ENCODE measurements at places on chromosomes 5 and 9.

DNA sequence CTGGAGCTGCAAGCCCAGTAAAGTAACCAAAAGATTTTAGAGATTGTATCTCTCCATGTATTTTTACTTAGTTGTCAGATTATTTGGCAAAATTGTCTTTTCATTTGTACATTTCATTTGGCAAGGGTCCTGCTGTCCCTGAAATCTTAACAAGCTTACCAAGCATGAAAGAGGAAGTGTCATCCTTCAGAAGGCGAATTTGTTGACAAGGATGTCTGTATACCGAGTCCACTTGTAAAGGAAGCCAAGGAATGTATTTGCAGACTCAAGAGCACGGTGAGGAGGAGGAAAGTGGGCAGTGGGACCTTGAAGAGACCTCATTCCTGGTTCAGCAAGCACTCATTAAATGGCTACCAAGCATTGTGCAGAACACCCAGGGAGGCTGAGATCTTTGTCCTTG lies 7.5 kb upstream of the OTULINL start:
- DNase-seq, result no peak

- no peak for DNase-seq
Measured at GRCh38 chr9:6086006-6086655, 70.7 kb upstream of the RANBP6 start.

DNA sequence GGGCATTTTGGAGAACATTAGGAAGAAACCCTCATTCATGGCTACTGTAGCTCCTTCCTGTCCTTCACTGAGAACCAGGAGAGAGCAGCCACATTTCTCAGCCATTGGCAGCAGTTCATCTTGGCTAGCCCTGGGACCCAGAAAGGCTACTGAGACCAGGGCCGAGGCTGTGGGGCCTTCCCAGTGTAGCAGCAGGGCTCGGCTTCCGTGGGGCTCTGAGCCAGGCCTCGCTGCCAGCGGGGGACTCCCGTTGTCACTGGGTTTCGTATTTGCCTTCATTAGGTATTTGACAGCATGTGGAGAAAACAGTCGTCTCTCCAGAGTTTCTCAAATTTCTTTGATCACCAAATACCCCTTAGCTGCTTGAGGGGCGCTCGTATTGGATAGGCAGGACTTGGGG lies 37.3 kb upstream of the PRDM12 start:
- DNase-seq, result no peak

GRCh38 chr9:109585796-109586195 lies 87.7 kb upstream of the PTPN3 start:
- DNase-seq, result no peak

DNA sequence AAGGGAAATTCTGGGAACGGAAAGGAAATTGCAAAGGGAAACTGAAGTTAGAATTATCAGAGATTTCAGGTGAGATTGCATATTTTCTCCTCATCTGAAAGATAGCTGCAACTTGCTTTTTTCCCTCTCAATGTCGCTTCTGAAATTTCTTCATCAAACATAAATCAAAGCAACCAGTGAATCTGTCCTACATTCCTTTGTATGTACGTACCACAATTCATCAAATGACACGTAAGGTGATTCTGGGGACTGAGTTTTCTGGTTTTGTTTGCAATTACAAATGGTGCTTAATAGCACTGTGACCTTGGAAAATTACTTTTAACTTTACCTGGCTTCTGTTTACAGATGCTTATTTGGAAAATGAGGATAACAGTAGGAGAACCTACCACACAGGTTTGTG lies 21.9 kb upstream of the CNOT6 start:
- DNase-seq, result no peak

- DNase-seq, result no peak
Measured at GRCh38 chr9:4826417-4827166, 33.8 kb downstream of the RCL1 start.

DNA sequence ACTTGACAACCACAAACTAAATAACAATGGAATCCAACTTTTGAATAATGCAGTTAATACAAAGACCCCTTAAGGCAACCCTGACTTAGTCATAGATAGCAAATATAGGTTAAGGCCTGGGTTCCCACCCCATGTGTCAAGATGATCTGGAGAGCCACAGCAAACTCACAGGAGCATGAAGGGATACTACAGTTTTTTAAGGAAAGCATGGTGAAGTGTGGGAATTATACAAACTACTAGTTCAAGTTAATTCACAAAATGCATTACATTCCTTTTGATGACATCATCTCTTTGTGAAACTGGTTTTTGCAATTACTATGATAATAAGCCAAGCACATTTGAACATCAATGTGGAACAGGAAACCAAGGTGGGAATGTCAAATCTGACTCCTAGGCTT lies 50.6 kb downstream of the LHFPL2 start:
- no peak for DNase-seq

DNA sequence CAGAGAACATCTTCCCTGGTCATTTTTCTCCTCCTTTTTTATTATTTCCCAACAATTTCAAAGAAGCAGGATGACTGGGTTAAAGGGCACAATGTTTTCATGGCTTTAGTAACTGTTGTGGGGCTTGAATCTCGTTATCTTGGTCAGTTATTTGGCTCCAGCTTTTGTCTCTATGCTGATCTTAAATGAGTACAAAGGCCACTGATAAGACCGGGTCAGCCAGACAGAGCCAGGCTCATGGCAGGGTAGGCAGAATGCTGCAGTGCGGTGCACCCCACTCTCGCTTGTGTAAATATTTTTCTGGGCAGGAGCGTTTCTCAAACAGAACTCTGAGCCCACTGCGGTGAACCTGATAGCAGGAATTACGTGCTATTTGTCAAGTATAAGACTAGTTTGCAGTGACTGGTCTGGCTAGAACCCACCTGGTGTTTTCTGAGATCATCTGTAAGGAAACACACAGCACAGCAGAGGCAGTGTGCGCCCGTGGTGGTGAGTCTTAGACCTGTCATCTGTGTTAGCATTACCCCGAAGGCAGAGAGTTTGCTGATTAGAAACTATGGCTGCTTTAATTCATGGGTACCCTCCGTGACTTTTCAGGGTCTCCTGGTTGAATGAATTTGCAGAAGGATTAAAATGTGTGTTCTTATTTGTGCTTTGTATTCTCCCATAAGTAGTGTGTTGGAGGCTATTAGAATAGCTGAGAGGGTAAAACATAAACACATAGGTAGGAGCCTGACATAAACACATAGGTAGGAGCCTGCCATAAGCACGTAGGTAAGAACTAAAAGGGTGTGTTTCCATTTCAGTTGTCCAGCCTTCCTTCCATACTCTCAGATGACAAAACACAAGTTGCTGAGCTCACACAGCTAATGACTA lies 158.6 kb upstream of the DMRT1 start:
- no peak for DNase-seq

DNA sequence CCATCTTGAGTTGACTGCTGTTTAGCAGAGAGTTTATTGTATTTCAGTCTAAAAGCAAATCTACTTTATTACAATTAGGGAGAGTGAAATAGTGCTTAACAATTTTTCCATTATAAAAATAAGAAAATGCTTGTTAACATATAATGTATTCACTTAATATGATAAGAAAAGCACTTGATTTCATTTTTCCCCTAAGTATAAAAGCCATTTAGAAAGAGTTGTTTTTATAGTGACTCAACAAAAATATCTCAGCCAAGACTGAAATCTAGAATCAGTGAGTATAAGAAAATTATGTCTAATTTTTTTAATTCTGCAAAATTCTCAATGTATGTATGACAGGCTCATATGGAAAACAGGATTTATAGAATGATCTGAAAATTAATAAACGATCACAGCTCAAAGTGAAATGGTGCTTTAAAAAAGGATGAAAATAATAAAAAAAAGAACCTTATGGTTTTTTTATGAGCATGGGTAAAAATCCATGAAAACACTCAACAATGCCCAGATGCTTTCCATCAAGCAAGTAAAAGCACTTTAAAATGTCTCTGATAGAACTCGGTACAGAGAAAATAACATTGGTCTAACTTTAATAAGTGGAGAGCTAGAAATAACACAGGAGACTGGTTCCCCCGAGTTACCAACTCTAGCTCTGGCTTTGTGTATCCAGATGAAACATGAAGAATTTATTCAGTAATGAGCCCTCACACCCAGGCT lies 1057.8 kb upstream of the WWC1 start:
- no peak for DNase-seq

GRCh38 chr9:1994180-1994579 lies 21.0 kb upstream of the SMARCA2 start:
- no peak for DNase-seq

GRCh38 chr5:74684900-74685851 lies at the start of gene HEXB:
TSS of gene HEXB (plus strand) at chr5:74685233. CDS start at chr5:74685261, 28 bp downstream.
- peak; percentile 54 for DNase-seq

DNA sequence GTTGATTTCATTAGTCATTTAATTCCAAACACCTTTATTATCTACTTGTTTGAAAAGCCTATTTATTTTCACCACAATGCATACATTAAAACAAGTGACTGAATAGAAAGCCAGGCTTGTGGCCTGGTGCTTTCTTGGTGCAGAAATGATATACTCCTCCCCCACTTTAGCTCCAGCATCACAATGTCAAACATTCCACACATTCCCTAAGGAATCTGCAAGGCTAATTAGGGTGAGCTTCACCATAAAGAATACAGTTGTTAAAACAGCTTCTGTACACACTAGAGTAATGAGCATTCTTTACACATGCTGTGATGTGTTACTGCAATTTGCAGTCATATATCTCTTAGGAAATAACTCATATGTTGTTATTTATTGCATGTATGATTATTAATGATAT lies 705.7 kb downstream of the CETN3 start:
- DNase-seq, result no peak

GRCh38 chr9:36874261-36874660 lies 159.8 kb downstream of the PAX5 start:
- DNase-seq, result no peak

DNA sequence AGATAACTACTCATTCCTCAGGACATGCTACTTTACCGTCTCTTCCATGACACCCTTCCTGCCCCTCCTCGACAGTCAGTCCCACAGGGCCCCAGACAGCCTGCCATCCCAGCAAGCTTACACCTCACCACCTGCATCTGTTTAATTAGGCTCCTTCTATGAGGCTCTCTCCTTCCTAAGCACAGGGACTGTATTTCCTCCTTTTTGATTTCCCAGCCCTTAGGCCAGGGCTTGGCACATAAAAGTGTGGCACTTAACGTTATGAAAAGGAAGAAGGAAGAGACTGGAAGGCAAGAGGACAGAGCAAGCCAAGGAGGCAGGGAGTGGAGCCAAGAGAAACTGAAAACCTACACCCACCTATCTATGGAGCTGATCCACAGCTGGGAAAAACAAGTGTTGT lies 146.8 kb downstream of the SIL1 start:
- DNase-seq, result no peak

DNA sequence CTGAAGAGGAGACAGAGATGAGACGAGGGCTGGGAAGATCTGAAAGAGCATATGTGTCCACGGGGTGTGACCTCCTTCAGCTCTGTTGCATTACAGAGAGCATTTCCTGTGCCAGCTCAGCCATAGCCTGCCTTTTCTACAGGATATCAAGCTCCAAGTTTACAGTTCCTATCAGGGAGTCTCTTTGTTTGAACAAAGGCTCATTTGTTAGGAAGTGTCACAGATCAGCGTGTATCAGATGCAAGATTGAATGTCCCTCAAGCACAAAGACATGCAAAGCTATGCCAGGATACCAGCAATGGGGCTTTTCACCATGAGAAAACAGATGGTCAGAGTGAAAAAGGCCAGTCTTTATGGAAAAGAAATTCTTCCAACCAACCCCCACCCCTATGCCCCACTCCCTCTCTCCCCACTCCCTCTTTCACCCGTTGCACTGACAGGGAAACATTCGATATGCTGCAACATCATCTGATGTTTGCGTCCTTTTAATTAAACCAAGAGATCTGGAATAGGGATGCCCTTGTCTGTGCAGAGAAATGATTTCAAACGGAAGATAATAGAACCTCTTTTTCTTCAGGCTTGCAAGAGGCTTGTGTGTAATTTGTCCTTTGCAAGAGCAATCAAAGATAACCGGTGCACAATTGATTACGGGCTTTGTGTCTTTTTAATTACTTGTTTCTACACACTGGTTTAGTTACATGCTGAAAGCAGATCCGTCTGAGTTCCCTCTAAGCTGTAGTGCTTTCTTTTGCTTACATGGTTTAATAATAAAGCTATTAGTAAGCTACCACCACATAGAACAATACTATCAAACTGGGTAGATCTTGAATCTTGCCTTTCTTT lies 263.1 kb upstream of the RGMB start:
- no peak for DNase-seq

DNA sequence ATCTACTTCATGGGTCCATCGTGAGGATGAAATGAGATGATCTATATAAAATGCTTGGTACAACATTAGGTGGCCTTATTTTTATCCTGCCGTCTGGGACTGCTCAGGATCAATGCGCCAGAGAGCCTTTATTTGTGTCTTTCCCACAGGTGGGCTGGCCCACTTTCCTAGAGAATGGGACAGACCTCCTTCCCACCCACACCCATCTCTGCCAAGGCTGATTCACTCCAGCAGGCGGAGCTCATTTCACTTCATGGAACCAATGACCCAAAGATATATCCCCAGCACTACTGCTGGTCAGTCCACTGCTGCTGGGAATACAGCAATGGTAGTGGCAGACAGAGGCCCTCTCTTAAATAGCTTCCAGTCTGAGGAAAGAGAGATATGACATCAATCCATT lies 35.7 kb downstream of the TGFBI start:
- no peak for DNase-seq

DNA sequence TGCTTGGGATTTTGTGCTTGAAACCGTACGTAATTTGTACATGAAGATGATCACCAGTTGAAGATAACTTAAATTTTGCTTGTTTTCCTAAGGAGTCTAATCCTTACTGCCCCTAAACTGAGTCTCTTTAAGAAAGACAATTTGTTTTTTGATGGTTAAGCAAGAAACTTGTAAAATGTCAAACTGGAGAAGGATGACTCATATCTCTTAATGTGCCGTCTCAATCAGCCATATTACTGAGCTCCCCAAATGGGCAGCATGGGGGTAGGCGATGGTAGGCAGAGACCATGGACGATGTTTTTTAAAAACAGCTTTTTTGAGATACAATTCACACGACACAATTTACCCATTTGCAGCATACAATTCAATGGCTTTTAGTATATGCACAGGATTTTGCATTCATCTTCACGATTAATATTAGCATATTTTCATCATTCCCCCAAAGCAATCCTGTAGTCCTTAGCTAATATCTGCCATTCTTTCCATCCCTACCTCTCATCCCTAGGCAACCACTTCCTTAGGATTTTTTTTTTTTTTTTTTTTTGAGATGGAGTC lies 14.3 kb downstream of the ARHGAP26 start:
- DNase-seq, result no peak

DNA sequence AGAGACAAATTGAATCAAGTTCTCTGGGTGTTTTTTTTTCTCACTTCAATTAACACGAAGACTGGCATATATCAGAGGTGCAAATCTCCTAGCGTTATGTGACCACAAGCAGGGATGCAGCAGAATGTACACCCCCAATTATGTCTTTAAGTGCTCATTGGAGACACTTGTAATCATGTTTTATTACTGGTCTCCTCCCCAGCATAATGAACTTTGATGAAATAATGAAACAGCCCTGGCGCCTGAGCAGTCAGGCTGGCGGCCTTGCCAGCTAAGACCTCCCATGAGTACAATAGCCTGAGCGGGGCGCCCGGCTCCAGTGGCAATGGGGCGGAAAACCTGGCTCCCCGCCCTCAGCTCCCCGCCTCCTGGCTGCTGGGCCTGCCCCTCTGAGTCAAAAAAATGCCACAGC lies 209.4 kb upstream of the MSX2 start:
- DNase-seq, result no peak

GRCh38 chr5:91383956-91384300 lies 811 bp upstream of the ARRDC3 start:
- no peak for DNase-seq

All from stimulated activated CD8-positive, alpha-beta memory T cell treated with anti-CD3 and anti-CD28 coated beads, Interleukin-4, amount 100 ng/mL, for 4 hours (primary cell).